GM12878 (cell line): ENCODE measurements at places on chromosomes 1 and 21. TPM values are rescaled to one million over a fixed set of nuclear protein-coding genes. Genes with fewer than 3 reads are reported as not detected.

GRCh38 chr1:182845379-182845778, 6.2 kb downstream of the DHX9 start:
- no peak overlapping the region for H3K27ac ChIP-seq
- no peak for DNase-seq

- H3K4me3 ChIP-seq, result no peak overlapping the region
- H3K27ac ChIP-seq, result no peak overlapping the region
- no peaks in the 10 kb centered on the region for H3K36me3 ChIP-seq
- no peaks in the 10 kb centered on the region for H3K27me3 ChIP-seq
- DNase-seq, result no peak
Observed at GRCh38 chr1:104358621-104359020, 608.9 kb downstream of the AMY1C start.

GRCh38 chr21:37699024-37699775, 217.1 kb downstream of the KCNJ6 start:
- no peak overlapping the region for H3K4me3 ChIP-seq
- no peak overlapping the region for H3K27ac ChIP-seq
- DNase-seq, result no peak

DNA sequence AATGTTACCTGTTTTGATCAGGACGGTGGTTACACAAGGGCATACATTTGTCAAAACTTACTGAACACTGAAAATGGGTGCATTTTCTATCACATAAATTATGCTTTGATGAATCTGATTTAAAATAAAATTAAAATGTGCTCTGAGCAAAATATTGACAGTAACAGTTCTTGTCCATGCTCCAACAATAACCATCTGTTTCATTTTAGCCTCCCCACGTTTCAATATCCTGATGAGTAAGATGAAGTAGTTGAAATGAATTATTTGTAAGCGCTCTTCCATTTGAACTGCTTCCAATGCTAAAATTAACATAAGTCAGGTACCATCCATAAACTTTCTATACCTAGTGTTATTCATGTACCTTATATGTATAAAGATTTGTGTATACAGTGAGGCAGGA, 365.4 kb downstream of the LTN1 start:
- no peaks in the 10 kb centered on the region for H3K4me1 ChIP-seq
- H3K36me3 ChIP-seq, result no peaks in the 10 kb centered on the region
- DNase-seq, result no peak
- no peak overlapping the region for H3K4me3 ChIP-seq

DNA sequence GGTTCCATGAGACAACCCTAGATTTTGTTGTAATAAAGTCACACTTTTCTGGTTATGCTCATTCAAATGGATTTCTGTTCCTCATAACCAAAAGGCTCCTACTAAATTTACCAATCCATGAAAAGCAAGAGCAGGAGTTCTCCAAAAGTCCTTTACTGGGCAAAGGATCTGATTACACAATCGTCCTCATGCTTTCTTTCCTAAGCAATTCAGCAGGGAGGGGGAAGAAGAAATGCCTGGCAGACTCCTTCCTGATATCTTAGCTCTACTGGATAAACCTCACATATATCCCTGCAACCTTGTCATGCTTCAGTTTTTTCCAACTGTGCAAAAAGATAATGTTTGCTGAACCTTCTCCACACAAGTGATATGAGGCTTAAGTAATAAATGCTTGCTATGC, 67.6 kb upstream of the GUCA2B start:
- H3K27me3 ChIP-seq, result no peaks in the 10 kb centered on the region
- H3K4me3 ChIP-seq, result no peak overlapping the region
- H3K36me3 ChIP-seq, result no peaks in the 10 kb centered on the region
- no peaks in the 10 kb centered on the region for H3K4me1 ChIP-seq
- DNase-seq, result no peak

GRCh38 chr1:2919841-2920240, 101.4 kb upstream of the ACTRT2 start:
- H3K36me3 ChIP-seq, result no peaks in the 10 kb centered on the region
- H3K27ac ChIP-seq, result no peak overlapping the region

DNA sequence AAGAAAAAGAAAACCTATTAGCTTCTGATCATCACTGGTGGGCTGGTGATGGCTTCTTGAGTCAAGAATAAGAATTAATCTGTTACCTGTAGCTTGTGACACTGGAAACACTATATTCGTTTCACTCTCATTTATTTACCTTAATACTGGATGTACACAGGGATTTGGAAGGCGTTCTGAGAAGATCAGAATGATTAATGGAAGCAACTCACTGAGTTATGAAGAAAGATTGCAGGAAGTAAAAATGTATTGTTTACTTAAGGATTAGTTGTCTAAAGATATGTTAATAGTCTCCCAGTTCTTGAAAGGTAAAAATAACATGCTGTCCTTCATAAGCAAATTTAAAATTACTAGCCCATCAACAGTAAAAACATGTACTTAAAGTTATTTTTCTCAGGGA, 644.9 kb upstream of the NCAM2 start:
- H3K27ac ChIP-seq, result no peak overlapping the region
- no peaks in the 10 kb centered on the region for H3K27me3 ChIP-seq
- H3K4me1 ChIP-seq, result no peaks in the 10 kb centered on the region
- H3K4me3 ChIP-seq, result no peak overlapping the region
- DNase-seq, result no peak

- no peak overlapping the region for H3K27ac ChIP-seq
- H3K27me3 ChIP-seq, result no peaks in the 10 kb centered on the region
- H3K4me1 ChIP-seq, result peaks cover 2% of the 10 kb centered on the region; the same call in 1 of the 2 replicates
- H3K4me3 ChIP-seq, result no peak overlapping the region
- no peak for DNase-seq
- H3K36me3 ChIP-seq, result no peaks in the 10 kb centered on the region
Observed at GRCh38 chr1:97139512-97139911, 417.9 kb downstream of the PTBP2 start.

GRCh38 chr1:16979475-16980327, 719 bp downstream of the MFAP2 start:
- no peak overlapping the region for H3K4me3 ChIP-seq
- no peaks in the 10 kb centered on the region for H3K36me3 ChIP-seq
- H3K4me1 ChIP-seq, result no peaks in the 10 kb centered on the region
- no peak overlapping the region for H3K27ac ChIP-seq

GRCh38 chr1:99768104-99768503, 1.7 kb upstream of the FRRS1 start:
- no peak overlapping the region for H3K27ac ChIP-seq
- no peak overlapping the region for H3K4me3 ChIP-seq
- H3K4me1 ChIP-seq, result peaks cover 4% of the 10 kb centered on the region; the same call in 1 of the 2 replicates
- no peaks in the 10 kb centered on the region for H3K36me3 ChIP-seq

GRCh38 chr1:16076865-16077238, 3.4 kb upstream of the FAM131C start:
- H3K4me1 ChIP-seq, result peaks cover 8% of the 10 kb centered on the region
- H3K36me3 ChIP-seq, result no peaks in the 10 kb centered on the region

GRCh38 chr1:225250432-225250831, 177.4 kb downstream of the LBR start:
- peak; percentile 34 for DNase-seq
- no peak overlapping the region for H3K27ac ChIP-seq
- H3K4me1 ChIP-seq, result peaks cover 3% of the 10 kb centered on the region; the same call in 1 of the 2 replicates

DNA sequence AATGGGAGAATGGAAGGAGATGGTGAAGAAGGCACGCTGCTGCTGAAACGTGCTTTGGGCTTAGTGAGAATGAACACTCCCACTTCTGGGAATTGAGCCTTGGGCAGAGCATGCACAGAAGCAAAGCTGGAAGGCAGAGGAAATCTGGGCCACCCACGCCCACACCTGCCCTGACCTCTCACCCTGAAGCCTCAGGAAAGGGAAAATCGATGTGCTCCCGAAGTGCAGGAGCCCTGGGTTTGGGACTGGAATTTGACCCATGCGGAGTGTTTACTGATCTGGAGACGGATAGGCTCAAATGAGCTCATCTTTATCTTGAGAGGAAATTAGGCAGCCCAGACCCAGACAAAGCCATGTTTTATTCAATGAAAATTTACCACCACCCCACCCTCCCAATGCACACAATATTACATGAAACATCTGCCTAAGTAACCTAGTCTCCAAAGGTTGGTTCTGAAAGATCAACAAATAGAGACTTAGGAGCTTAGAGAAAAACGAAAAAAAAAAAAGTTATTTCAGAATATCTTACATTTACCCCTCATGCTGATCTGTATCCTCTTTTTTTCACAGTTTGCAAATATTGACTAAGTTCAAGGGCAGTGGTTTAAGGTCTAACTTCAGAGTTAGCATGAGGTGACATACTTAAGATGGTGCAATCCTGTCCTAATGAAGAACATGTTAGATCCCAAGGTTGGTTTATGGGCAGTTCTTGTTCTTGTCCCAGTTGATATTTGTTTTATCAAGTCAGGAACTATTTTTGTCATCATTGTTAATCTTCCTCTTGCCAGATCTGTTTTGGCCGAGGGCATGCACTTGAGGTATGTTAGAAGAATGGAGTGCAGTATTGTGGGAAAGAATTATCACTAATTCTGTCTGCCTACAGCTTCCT, 63.0 kb downstream of the PROX1 start:
- no peaks in the 10 kb centered on the region for H3K36me3 ChIP-seq
- no peaks in the 10 kb centered on the region for H3K4me1 ChIP-seq
- H3K4me3 ChIP-seq, result no peak overlapping the region
- no peak overlapping the region for H3K27ac ChIP-seq
- H3K27me3 ChIP-seq, result no peaks in the 10 kb centered on the region

- H3K4me1 ChIP-seq, result no peaks in the 10 kb centered on the region
- no peaks in the 10 kb centered on the region for H3K36me3 ChIP-seq
- no peak overlapping the region for H3K27ac ChIP-seq
- no peak for DNase-seq
- H3K27me3 ChIP-seq, result no peaks in the 10 kb centered on the region
- H3K4me3 ChIP-seq, result no peak overlapping the region
Observed at GRCh38 chr1:204041803-204042505, 31.0 kb upstream of the SOX13 start.

DNA sequence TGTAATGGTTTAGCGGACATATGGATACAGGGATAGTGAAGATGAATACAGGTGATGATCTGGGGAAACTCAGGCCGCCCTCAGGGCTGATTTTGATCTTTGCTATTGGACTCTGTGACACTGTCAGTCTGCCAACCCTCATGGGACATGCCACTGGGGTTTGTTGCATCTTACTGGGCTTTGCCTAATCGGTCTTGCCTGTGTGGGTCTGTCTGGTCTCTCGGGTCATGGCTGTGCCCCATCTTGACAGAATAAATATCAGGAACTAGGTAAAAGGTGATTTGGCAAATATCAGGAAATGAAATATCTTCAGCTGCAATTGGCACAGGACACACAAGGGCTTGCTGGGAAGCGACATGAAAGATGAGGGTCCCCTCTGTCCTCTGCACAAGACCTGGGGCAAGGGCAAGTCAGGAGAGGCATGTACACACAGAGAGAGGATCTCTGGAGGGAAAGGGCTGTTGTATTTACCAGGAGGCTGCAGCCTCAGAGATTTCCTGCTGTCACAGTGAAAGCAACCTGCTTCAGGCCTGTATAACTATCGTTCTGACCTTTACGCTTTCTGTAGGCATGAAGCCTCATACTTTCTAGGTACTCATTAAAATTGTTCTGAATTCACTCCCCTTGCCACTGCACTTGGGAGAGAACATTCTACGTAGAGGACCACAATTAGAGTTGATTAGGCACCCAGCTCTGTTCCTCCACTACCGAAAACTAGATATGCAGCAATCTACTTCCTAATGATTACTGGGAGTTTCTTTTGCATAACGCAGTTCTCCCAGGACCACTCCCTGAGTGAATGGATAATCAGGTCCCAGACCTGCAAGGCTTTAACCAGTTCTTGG, 52.0 kb upstream of the GADD45A start:
- H3K4me1 ChIP-seq, result no peaks in the 10 kb centered on the region
- no peaks in the 10 kb centered on the region for H3K36me3 ChIP-seq
- H3K27me3 ChIP-seq, result no peaks in the 10 kb centered on the region
- no peak overlapping the region for H3K27ac ChIP-seq
- no peak overlapping the region for H3K4me3 ChIP-seq

DNA sequence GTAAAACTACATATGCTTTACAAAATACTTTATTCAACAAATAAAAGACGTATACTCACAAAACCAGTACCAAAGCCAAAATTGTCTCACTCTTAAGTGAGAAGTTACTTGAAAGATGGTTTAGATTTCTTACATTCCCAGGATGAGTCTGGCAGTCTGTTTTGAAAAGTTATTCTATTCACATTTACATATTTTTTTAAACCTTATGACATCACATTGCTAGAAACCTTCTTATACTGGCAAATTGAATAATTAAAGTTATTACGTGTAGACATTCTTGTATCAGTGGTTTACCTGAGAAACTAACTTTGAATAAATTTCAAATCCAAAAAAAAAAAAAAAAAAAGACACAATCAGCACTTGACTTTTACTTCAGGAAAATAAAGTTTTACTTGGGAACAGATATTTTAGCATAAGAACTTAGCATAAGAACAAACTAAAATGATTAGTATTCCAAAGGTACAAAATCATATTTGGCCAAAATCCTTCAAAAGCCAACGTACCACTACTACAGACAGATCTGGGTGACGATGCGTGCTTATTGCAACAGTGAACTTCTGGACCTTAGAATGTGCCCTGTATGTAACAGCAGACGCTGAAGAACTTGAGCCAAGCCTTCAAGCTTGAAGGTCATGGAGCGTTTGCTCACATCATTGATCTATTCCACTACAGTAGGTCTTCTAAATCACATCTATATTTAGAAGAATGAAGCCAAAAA, 2.5 kb downstream of the CDC42BPA start:
- H3K27ac ChIP-seq, result no peak overlapping the region
- no peaks in the 10 kb centered on the region for H3K36me3 ChIP-seq
- no peak for DNase-seq
- H3K27me3 ChIP-seq, result peaks cover 2% of the 10 kb centered on the region; the same call in 1 of the 2 replicates

DNA sequence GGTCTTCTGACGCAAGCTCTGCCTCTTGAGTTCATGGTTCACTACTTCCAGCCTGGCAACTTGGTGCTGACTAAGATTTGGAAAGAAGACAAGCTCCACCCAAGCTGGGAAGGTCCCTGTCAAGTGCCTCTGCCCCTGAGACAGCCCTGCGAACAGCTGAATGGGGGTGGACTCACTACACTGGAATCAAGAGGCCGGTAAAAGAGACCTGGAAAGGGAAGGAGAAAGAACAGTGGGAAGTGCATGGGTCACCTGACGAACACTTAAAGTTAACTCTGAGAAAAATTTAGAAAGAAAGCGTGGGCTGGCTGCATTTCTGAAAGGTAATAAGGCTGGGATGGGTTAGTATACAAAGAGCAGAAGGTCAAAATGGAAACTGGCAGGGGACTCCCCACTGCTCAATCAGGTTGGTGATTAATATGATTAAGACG, 26.1 kb upstream of the ZNF496 start:
- H3K27ac ChIP-seq, result no peak overlapping the region
- H3K27me3 ChIP-seq, result no peaks in the 10 kb centered on the region
- peak overlapping the region; percentile 25; the same call in 1 of the 2 replicates for H3K4me3 ChIP-seq
- no peaks in the 10 kb centered on the region for H3K36me3 ChIP-seq
- H3K4me1 ChIP-seq, result peaks cover 13% of the 10 kb centered on the region

SERPINC1 gene
- total RNA-seq, result 0.44 and 0.61 TPM in 2 replicates

USH2A gene
- total RNA-seq, result not detected in 2 replicates

SIPA1L2 gene
- total RNA-seq, result 0.05 and 0.18 TPM in 2 replicates

CLEC20A gene
- not detected in 2 replicates for total RNA-seq

APOBEC4 gene
- not detected in 2 replicates for total RNA-seq

PLCH2 gene
- 0.62 and 0.74 TPM in 2 replicates for total RNA-seq

KANK4 gene
- total RNA-seq, result not detected in 2 replicates

TTC24 gene
- 4.7 and 6.4 TPM in 2 replicates for total RNA-seq

RNU1-2 gene
- total RNA-seq, result 2,403 and 2,678 TPM in 2 replicates
